Upper lobe of right lung (tissue), 1 donor: ENCODE measurements at places on chromosomes 6 and 20. TPM values are rescaled to one million over a fixed set of nuclear protein-coding genes. Genes with fewer than 3 reads are reported as not detected.
A peak's percentile ranks its signal among the peaks of the same experiment; 100 is the strongest.

DNA sequence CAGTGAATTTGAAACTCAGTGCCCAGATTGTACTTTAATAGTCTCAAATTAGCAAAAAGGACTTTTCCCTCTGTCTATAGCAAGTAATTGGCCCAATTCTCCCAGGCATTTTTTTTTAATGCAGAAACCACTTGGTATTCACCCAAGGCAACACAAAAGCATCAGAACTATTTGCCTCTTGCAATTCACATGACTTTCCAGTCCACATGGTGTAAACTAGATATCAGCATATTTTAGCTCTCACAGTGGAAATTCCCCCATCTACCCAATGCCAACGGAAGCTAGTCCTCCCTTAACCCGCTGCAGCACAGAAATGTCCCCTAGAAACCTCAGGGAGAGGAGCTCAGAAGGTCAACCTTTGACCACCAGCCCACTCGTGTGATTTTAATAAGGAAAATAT, 103.4 kb upstream of the CDYL start:
- no peaks in the 10 kb centered on the region for H3K36me3 ChIP-seq
- no peaks in the 10 kb centered on the region for H3K27me3 ChIP-seq
- no peaks in the 10 kb centered on the region for H3K4me1 ChIP-seq
- no peak overlapping the region for H3K4me3 ChIP-seq

GRCh38 chr6:107601406-107601805, 111.5 kb downstream of the SOBP start:
- H3K27ac ChIP-seq, result no peak overlapping the region
- no peaks in the 10 kb centered on the region for H3K4me1 ChIP-seq
- no peaks in the 10 kb centered on the region for H3K36me3 ChIP-seq

ROS1 gene
- total RNA-seq, result 163 TPM

PCIF1 gene
- 43.1 TPM for total RNA-seq

DNA sequence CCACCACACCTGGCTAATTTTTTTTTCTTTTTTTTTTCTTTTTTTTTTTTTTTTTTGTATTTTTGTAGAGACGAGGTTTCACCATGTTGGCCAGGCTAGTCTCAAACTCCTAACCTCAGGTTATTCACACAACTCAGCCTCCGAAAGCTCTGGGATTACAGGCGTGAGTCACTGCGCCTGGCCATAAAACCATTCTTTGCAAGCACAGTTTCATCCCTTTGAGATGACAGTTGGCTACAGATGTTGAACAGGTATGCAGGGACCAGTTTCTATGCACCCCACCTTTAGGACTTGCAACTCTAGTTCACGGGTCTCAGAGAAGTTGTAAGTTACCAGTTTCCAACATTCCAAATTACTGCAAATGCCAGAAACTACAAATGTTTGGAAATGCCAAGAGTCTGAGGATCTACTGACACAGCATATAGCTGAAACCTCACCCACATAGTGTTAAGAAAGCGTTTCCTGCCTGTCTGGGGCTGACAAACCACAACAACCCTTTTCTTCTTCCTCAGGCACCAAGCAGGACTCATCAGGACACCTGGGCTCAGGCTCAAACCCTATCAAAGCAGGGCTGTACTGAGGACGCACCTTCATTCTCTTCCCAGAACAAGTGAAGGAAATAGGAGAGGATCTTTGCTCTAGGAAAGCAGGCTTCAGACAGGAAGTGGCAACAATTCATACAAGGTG, 22.9 kb downstream of the ARHGAP18 start:
- H3K27ac ChIP-seq, result peak overlapping the region; percentile 60
- DNase-seq, result no peak
- H3K4me3 ChIP-seq, result no peak overlapping the region
- no peaks in the 10 kb centered on the region for H3K36me3 ChIP-seq
- no peaks in the 10 kb centered on the region for H3K27me3 ChIP-seq
- peaks cover 36% of the 10 kb centered on the region for H3K4me1 ChIP-seq

DYNLT2 gene
- total RNA-seq, result 1.2 TPM

DNA sequence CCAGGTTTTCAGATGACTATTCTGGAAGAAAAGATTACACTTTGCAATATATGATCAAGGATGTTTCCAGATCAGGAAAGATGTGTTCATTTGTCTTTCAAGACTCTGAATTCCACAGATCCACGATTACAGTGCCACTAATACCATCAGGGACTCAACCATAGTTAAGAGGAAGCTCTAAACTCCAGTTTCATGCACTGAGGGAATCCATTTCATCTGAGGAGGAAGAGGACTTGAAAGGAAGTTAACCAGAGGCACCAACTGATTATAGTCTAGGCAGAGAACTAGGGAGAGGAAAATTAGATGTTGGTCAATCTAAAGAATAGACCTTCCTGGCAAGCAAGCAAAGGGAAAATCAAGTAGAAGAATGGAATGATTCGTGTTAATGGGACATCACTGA, 218.3 kb upstream of the PRDM1 start:
- H3K4me1 ChIP-seq, result peaks cover 2% of the 10 kb centered on the region
- no peak overlapping the region for H3K27ac ChIP-seq
- no peaks in the 10 kb centered on the region for H3K27me3 ChIP-seq
- no peak overlapping the region for H3K4me3 ChIP-seq
- no peaks in the 10 kb centered on the region for H3K36me3 ChIP-seq

TNF gene
- 2.4 TPM for total RNA-seq

GRCh38 chr6:168238159-168238909, 81.2 kb downstream of the DACT2 start:
- H3K36me3 ChIP-seq, result no peaks in the 10 kb centered on the region
- H3K27me3 ChIP-seq, result no peaks in the 10 kb centered on the region
- H3K4me1 ChIP-seq, result no peaks in the 10 kb centered on the region
- H3K27ac ChIP-seq, result no peak overlapping the region
- DNase-seq, result no peak

TULP4 gene
- total RNA-seq, result 94.1 TPM

DNA sequence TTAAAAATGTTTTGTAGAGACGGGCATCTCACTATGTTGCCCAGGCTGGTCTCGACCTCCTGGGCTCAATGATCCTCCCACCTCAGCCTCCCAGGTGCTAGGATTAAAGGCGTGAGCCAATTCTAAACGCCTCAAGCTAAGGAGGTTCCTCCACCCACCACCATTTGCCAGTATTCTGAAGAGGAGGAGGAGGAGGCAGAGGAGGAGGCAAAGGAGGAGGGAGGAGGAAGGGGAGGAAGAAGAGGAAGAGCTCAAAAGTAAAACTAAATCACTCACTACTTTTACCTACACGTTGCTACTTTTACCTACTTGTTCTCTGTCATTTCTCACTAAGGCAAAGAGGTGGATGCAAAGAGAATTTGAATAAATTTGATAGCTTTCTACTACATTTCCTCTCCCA, 63.6 kb upstream of the ARID1B start:
- H3K36me3 ChIP-seq, result no peaks in the 10 kb centered on the region
- no peak overlapping the region for H3K4me3 ChIP-seq
- no peak overlapping the region for H3K27ac ChIP-seq

- no peak overlapping the region for H3K4me3 ChIP-seq
- no peaks in the 10 kb centered on the region for H3K27me3 ChIP-seq
- no peak for DNase-seq
- H3K27ac ChIP-seq, result no peak overlapping the region
Observed at GRCh38 chr20:21353236-21353635, 44.1 kb downstream of the NKX2-4 start.

GRCh38 chr20:54168961-54169862, 4.6 kb downstream of the CYP24A1 start:
- no peak for DNase-seq
- no peak overlapping the region for H3K27ac ChIP-seq
- peaks cover 79% of the 10 kb centered on the region for H3K27me3 ChIP-seq
- peaks cover 14% of the 10 kb centered on the region for H3K4me1 ChIP-seq
- no peaks in the 10 kb centered on the region for H3K36me3 ChIP-seq

DNA sequence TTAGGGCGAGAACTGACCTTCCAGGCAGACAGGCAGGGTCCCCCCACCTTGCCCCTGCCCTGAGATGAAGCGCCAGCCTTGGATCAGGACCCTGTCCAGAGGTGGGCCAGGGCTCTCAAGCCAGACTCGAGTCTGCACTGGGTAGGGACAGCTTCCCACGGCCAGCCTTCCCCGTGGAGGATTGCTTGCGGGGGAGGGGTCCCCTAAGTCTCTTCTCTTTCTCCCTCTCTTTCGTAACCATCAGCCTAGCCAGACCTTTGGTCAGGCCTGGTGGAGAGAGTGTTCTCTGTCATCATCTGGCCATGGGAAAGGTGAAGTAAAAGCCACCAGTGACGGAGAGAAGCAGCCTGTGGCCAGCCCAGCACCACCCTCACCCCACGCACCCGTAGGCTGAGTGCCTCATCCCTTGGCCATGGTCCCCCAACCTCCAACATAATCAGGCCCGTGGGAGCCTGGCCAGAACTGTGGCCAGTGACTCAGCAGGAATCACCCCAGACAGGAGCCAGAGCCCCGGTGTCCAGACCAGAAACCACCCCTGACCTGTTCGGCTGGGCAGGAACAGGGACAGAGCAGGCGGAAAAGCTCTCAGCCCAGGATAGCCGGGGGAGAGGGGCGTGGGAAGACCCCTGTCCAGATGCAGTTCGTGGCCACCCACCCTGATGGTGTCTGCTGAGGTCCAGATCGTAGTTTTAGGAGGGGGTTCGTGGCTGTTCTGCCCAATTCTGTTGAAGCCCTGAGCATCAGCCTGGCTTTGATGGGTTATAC, 47.1 kb downstream of the SNAI1 start:
- DNase-seq, result no peak
- no peaks in the 10 kb centered on the region for H3K27me3 ChIP-seq
- no peak overlapping the region for H3K27ac ChIP-seq
- peaks cover 27% of the 10 kb centered on the region for H3K4me1 ChIP-seq

DNA sequence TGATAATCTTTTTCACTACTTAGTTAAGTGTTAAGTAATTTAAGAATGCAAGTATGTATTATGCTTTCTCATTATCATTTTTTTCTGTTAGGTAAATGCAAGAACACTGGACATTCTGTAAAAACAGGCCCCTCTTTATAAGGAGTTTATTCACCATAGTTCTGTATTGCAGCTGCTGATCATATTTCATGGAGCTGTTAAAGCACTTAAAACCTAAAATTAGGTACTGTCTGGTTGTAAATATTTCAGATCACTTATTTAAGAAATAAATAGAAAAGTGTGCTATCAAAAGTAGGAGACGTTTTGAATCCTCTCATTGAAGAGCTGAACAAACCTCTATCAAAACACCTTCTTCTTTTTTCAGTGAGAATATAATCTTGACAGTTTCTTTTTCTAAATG, 3.9 kb downstream of the EYA4 start:
- no peak for DNase-seq
- peaks cover 13% of the 10 kb centered on the region for H3K4me1 ChIP-seq
- no peaks in the 10 kb centered on the region for H3K36me3 ChIP-seq
- no peak overlapping the region for H3K4me3 ChIP-seq

DNA sequence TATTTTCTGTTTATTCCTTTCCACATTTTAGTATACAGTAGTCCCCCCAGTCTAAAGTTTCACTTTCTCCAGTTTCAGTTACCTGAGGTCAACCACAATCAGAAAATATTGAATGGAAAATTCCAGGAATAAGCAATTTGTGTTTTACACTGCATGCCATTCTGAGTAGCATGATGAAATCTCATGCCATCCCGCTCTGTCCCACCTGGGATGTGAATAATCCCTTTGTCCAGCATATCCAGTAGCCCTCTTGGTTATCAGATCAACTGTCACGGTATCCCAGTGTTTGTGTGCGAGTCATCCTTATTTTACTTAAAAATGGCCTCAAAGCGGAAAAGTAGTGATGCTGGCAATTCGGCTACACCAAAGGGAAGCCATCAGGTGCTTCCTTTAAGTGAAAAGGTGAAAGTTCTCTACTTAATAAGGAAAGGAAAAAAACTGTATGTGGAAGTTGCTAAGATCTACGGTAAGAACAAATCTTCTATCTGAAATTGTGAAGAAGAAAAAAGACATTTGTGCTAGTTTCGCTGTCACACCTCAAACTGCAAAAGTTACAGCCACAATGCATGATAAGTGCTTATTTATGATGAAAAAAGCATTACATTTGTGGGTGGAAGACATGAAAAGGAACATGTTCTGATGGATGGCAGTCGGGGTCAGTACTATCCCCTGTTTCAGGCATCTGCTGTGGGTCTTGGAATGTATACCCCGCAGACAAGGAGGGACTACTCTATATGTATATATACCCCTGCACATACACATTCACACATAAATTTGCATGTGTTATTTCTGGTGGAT, 11.3 kb downstream of the NOX3 start:
- no peak overlapping the region for H3K27ac ChIP-seq
- no peak overlapping the region for H3K4me3 ChIP-seq
- H3K4me1 ChIP-seq, result peaks cover 5% of the 10 kb centered on the region
- no peak for DNase-seq

TFAP2C gene
- total RNA-seq, result 5.2 TPM

DNA sequence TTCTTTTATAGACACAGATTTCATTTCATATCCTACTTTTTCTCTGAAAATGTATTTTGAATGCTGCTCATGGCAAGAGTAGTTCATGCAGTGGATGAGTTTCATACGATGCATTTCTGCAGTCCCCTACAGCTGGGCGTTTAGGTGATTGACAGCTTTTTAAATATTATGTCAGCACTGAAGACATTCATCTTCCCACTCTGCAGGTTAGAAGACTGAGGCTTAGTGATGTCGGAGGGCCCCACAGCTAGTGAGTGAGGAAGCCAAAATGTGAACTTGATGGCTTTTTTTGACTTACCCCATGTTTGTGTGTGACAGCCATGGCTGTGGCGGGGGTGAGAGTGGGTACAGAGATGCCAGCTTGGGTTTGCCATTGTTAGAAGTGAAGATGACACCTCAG, 33.5 kb downstream of the MYH7B start:
- no peaks in the 10 kb centered on the region for H3K4me1 ChIP-seq
- H3K4me3 ChIP-seq, result no peak overlapping the region

OXT gene
- total RNA-seq, result not detected

DNA sequence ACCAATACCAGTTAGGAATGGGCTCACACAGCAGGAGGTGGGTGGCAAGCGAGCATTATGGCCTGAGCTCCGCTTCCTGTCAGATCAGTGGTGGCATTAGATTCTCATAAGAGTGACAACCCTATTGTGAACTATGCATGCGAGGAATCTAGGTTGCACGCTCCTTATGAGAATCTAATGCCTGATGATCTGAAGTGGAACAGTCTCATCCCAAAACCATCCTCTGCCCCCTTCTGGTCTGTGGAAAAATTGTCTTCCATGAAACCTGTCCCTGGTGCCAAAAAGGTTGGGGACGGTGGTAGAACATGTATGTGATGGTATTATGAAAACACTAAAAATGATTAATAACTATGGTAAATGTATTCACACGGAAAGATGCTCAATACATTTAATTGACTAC, 99.7 kb upstream of the HIVEP1 start:
- no peak overlapping the region for H3K4me3 ChIP-seq
- H3K4me1 ChIP-seq, result no peaks in the 10 kb centered on the region
- H3K36me3 ChIP-seq, result no peaks in the 10 kb centered on the region
- no peak overlapping the region for H3K27ac ChIP-seq

GRCh38 chr6:87736809-87737540, 34.9 kb upstream of the AKIRIN2 start:
- H3K27me3 ChIP-seq, result no peaks in the 10 kb centered on the region
- no peak overlapping the region for H3K4me3 ChIP-seq
- DNase-seq, result no peak
- H3K27ac ChIP-seq, result no peak overlapping the region
- H3K4me1 ChIP-seq, result peaks cover 9% of the 10 kb centered on the region
